ENCODE measurements at places on chromosomes 6 and 20.

DNA sequence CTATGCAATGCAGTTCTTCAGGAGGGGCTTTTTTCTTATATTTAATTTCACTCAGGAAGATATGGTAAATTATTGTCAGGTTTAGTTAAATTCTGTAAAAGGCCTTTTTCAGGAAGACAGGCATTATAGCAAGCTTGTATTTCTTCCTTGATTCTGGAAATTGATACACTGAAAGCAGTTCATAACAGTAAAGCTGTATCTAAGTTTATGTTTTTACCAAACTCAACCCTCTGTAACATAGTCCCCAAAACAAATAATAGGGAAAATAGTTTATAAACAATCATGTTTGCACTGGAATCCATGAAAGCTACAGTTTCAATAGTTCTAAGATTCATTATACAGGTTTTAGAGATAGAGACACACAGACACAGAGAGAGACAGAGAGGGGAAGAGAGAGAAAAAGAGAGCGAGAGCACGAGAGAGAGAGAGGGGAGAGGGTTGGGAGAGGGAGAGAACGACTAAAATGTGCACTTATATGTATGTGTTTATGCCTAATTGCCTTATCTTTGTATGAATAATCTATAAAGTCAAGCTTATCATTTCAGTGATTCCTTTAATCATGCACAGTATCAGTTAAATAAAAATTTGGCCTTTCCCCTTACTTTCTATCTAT, 454.4 kb downstream of the RFPL4B start:
- no peak for DNase-seq

GRCh38 chr6:21780679-21781078, 187.1 kb downstream of the SOX4 start:
- DNase-seq, result no peak

DNA sequence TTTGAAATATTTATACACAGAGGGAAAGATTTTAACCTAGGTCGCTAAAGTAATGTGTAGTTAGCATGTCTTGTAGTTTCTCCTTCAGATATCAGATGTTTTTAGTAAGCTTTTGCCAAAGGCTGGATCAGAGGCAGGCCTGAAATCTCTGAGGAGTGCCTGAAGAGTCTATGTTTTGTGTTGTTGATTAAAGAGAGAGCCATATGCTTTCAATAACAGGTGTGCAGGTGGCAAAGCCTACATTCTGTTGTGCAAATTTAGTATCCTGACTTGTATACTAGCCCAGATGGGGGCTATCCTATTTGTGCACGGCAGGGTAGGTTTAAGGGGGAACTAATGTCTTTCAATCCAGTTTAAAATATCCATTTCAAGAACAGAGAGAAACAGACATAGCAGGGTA, 167.1 kb upstream of the ATXN1 start:
- no peak for DNase-seq

DNA sequence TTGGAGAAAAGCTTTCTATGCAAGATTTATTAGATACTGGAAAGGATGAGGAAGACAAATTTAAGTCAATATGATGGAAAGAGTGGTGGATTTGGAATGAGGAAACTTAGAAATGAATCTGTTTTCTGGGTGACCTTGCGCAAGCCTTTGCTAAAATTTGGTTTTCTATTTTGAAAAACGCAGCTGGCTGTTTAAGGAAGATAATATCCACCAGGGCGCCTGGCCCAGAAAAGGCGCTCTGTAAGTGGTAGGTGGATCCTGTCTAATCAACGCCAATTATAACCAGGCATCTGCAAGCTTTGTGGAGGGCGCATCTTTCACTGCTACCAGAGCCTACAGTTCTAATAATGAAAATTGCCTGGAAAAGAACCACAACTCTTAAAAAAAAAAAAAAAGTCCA, 398 bp upstream of the SPATS1 start:
- no peak for DNase-seq

Measured in liver (tissue), 10 donors.